Activated CD4-positive, alpha-beta T cell treated with anti-CD3 and anti-CD28 coated beads, Interleukin-2, amount 50 U/mL, for 24 hours (primary cell): ENCODE measurements at places on chromosomes 2 and 18.

DNA sequence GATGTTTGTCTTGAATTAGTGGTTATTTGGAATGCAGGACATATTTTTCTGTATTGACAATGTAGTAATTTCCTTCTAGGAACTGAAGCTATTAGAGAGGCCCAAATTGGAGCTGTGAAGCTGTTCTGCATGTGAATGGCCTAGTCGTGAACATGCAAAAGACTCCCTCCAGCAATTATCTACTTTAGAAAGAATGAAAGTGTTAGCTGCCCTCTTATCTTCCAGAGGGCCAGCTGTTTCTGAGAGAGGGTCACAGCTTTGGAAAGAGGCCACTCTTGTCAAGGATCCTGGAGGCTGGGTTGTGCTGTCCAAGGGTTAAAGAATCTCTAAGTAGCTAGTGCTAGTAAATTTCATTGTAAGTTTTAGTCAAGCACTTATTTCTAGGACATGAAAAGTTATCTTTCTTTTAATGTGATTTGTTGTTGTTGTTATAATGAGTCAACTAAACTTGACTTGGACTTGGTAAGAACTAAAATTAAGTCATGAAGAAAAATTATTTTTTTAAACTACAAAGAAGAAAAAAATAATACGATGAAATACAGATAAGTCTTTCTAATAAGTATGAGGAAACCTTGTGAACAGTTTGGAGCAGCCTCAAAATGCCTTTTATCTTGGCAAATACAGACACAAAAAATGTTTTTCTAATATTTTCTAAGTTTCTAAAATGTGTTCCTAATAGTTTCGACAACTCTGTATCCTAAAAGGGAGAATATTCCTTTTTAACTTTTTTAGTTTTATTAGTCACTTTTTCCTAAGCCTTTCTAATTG is 36.8 kb downstream of the DPP4 start:
- no peak for DNase-seq

DNA sequence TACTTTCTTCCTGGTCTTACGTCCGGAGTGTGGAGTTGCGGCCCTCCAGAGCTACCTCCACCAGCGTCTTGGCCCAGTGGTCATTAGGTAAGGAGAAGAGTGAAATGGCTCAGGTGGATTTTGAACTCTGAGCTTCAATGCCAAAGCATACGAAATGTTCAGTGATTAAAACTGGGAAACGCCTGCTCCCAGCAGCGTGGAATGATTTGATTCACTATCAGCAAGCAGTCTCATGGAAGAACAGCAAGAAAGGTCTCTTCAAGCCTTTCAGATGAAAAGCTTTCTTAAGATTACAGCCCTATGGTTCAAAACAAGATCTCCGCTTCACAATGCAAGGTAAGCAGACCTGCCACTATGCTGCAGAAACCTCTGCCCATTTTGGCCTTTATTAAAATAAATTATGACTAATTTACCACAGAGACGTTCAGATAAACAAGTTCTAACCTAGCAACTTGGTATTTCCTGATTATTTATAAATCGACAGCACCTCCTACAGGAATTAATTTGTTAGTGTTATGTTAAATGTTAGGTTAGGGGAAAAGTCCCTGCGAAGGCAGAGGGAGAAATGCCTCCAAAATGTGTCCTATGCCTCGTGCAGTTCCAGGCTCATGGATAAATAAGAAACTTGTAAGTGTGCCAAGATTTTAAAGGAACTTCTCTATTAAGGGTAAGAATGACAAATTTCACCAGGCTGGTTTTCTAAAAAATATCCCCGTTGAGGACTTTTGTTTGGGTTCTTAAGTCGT is 10.1 kb downstream of the SP9 start:
- no peak for DNase-seq

DNA sequence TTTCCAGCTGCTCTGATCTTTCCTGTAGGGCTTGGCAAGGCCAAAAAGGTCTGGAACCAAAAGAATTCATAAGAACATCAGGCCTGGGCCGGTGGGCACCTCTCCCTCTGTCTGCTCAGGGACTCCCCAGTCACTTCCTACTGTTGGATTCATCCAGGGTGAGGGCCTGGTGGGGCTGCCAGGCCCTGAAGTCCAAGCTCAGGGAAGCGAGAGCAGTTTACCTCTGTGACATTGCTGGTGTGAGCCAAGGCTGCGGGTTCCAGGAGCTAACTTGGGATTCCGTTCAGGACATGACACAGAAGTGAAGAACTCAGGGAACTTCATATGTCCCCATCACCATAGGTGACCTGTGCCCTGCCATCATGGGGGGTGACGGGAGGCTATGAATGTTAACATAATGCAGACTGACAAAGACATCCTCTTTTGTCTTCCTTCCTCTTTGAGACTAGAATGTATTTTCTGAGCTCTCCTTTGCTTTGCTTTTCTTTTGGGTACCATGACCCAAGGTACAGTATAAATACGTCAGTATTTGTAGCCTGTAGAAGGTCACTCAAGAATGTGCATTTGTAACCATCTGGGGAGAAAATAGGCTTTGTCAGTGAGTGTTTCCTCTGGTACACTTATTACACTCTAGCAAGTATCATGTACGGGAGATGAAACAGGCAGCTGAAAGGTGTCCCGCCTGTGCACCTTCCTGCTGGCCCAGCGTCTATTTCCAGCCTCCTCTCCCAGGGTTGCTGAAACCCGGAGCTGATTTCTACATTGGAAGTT is 130.5 kb upstream of the SLC1A4 start:
- no peak for DNase-seq

GRCh38 chr2:60221098-60221497 is 332.4 kb downstream of the BCL11A start:
- DNase-seq: no peak

DNA sequence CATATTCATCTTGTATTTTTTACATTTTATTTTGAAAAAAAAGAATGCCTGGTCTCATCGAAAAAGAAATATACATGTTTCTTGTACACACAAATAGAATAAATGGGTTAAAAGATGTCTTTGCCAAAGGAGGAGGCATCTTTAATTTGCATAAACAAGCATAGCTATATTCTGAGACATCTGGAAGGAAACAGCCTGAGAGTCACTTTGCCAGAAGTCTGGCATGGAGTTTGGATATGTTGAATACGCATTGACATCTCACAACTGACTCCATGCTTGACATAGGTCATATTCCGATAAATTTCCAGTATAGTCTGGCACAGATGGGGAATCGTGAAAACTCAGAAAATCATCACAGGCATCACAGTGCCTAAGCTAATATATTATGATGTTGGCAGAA is 1317.5 kb upstream of the CELF4 start:
- no peak for DNase-seq

GRCh38 chr18:48929212-48929612 is 21.6 kb downstream of the SMAD7 start:
- DNase-seq: no peak

DNA sequence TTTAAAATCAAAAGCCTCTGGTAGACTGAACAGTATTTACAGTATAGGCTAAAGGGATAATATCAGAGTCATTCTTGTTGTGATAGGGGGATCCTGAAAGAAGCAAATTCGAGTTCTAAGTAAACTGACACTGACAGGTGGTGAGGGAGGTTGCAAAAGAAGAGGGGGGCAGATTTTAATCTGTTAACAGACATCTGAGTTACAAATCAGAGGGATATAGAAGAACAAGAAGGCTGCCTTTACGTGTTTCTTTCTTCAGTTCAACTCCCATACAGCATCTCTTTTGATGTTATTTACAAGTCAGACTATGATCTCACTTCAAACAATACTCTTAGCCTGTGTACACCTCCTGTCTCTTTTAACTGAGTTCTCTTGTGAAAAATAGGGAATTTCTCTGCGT is 16.3 kb upstream of the ITGA4 start:
- no peak for DNase-seq

GRCh38 chr2:62435720-62436119 is 70.3 kb downstream of the TMEM17 start:
- no peak for DNase-seq

DNA sequence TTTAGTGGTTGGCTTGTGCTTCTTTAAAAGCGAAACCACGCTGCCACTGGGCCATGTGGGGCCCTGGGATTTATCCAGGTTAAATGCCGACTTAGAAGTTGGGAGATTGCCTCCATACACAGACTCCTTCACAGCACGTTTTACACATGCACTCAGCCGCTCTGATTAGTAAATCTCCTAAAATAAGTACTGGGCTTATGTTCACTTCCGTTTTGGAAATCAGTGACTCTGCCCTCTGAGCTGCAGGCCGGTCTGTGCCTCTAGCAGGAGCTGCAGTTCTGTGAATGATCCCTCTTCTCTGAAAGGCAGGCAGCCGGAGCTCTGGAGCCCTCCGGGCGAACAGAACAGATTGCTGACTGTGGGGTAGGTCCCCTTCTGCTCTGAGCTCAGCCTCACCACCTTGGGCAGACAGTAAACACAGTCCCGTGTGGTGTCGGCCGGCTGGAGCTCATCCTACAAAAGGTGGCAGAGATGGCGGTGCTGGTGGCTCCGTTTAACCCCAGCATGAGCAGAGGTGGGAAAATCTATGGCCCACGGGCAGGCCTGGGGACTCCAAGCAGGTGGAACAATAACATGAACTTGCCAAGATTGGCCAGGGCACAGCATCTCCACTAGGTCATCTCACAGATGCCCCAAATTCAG is 9.8 kb upstream of the RAB17 start:
- no peak for DNase-seq

- DNase-seq: no peak
These were observed 47.1 kb downstream of the KANSL3 start for GRCh38 chr2:96591054-96591453.

GRCh38 chr18:2244641-2245040 is 326.7 kb downstream of the METTL4 start:
- DNase-seq: no peak

GRCh38 chr2:105238664-105239240 is 2.8 kb upstream of the GPR45 start:
- DNase-seq: no peak

- no peak for DNase-seq
These were observed 47.2 kb downstream of the USP34 start for GRCh38 chr2:61423714-61424113.

DNA sequence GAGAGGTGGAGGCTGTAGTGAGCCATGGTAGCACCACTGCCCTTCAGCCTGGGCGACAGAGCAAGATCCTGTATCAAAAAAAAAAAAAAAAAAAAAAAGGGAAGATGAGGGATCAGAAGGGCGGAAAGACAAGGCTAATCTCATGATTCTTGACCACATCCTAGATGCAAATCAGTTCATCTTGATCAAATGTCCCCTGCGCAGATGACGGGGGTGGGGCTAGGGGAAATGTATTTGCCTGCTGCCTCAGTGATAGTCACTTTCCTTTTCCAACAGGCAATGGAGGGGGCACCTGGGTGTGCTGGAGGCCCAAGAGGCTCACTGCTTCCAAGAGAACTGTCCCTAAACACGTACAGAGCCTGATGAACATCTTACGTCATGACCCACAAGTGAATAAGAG is 3.7 kb upstream of the EMILIN2 start:
- DNase-seq: no peak

- DNase-seq: no peak
These were observed 3.0 kb upstream of the PXDN start for GRCh38 chr2:1747065-1747941.

DNA sequence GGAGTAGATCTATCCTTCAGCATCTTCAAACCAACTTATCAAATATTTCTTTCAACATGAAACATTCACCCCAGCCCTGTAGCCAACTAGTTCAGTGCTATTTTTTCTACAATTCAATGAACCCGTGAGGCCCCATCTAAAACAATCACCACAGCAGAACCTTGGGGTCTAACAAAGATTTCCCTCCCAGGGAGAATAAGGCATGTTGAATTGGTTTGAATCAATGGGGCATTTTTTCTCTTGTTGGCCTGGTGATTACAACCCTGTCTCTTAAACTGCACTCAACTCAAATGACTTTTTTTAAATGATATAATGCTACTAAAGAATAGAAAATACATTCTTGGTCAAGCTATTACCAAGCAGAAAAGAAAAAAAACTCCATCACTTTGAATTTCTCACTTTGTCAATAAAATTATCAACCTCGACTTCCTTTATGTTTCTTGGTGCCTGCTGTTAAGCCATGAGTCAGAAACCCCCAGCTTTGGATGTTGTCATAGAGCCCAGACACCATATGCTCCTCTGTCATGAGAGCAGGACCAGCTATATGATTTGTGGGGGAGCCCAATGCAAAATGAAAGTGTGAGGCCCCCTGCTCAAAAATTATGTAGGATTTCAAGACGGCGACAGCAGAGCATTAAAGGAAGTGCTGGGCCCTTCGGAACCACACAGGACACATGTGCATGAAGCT is 282.4 kb downstream of the MEIS1 start:
- no peak for DNase-seq

GRCh38 chr2:198488964-198489363 is 684.6 kb downstream of the PLCL1 start:
- DNase-seq: no peak
